Stimulated activated CD4-positive, alpha-beta T cell treated with anti-CD3 and anti-CD28 coated beads, Interleukin-1b, Interleukin-23, amount 100 ng/mL, for 24 hours (primary cell): ENCODE measurements at places on chromosomes 6 and 20.

GRCh38 chr6:71888756-71889340 is 2.5 kb downstream of the RIMS1 start:
- DNase-seq, result no peak

GRCh38 chr6:34656378-34657036 is 40.1 kb downstream of the ILRUN start:
- no peak for DNase-seq

DNA sequence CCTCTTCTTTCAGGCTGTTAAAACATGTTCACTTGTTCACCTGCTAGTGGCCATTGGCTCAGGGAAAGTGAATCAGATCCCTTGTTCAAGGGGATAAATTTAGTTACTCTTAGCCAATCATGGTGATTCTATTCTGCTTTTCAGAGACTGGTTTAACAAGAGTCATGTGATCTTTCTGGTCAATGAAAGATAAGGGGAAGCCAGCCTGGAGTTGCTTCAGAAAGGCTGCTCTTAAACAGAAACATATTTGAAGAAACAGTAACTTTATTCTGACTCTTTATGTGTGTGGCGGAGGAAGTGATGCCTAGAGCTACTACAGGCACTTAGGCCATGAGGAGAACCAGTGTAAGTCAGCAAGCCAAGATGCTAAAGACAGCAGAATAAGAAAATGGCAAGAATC is 28.1 kb upstream of the AHI1 start:
- no peak for DNase-seq

GRCh38 chr6:33166811-33167210 is 25.5 kb downstream of the COL11A2 start:
- no peak for DNase-seq

- DNase-seq, result no peak
Measured at GRCh38 chr6:155388591-155388990, 67.0 kb downstream of the NOX3 start.

- DNase-seq, result peak; percentile 43
Measured at GRCh38 chr20:44215125-44215524, 4.6 kb upstream of the OSER1 start.

DNA sequence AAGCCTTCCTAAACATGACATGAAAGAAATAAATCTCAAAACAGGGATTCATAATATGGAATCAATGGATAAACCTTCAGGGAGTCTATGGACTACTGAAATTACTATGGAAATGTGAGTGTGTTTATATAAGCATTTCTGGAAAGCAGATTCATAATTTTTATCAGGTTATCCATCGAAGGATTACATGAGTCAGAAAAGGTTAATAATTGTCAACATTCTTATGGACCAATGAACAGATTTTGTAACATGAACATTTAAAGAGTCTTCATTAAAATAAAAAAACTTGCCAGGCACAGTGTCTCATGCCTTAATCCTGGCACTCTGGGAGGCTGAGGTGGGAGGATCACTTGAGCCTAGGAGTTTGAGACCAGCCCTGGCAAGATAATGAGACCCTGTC is 84.8 kb downstream of the AHI1 start:
- no peak for DNase-seq

DNA sequence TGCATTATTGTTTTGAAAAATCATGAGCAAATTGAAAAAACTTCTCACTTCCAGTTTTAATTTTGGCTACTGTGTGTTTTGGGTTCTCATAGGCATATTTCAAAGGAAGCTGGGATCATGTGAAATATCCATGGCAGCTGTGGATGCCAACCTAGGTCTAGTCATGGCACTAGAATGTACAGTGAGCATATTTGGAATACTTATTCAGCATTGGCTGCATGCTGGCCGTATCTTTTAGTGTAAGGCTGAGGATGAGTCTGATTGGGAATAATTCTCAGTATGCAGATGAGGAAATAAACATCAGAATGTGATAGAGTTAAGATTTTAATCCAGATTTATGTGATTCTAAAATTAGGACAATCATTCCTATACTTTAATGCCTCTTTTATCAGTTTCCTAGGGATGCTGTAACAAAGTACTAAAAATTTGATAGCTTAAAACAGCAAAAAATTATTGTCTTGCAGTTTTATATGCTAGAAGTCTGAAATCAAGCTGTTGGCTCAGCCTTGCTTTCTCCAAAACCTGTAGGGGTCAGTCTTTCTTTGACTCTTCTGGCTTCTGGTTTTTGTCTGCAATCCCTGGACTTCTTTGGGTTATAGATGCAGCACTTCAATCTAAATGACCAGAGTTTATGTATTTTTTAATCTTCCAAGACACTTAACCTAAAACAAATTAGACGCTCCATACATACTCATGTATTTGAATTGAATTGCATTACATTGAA is 37.7 kb upstream of the DEFB112 start:
- no peak for DNase-seq

DNA sequence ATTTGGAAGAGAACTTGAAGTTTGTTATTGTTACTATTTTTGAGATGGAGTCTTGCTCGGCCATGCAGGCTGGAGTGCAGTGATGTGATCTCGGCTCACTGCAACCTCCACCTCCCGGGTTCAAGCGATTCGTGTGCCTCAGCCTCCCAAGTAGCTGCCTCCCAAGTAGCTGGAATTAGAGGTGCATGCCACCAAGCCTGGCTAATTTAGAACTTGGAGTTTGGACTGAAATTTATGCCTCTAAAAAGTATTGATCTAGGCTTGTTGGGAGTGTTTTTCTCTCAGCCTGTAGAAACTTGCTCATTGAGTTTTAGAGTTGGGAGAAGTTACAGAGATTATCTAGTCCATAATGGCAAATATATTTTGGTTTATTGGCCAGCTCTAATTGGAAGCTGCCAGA is 4.1 kb downstream of the ITCH start:
- no peak for DNase-seq

- no peak for DNase-seq
Measured at GRCh38 chr6:7224731-7225130, 88.3 kb downstream of the SSR1 start.

DNA sequence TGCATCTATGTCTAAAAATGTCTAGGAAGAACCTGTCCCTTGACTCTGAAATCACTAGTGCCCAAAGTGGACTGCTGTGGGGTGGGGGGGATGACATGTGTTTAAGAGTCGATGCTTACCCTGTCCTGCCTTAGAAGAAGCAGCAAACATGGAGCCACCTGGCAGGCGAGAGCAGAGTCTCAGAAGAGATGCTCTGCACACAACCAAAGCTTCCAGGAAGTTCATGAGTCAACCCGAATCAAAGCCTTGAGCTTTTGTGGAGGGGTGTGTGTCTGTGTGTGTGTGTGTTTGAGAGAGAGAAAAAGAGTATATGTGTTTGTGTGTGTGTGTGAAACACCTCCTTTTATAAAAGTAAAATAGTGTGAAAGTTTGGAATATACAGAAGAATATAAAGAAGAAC is 269.9 kb downstream of the ALDH8A1 start:
- no peak for DNase-seq
